ENCODE measurements at places on chromosomes 2 and 18.
A peak's percentile ranks its signal among the peaks of the same experiment; 100 is the strongest.

GRCh38 chr2:198312596-198313483 lies 508.4 kb downstream of the PLCL1 start:
- no peak for DNase-seq

DNA sequence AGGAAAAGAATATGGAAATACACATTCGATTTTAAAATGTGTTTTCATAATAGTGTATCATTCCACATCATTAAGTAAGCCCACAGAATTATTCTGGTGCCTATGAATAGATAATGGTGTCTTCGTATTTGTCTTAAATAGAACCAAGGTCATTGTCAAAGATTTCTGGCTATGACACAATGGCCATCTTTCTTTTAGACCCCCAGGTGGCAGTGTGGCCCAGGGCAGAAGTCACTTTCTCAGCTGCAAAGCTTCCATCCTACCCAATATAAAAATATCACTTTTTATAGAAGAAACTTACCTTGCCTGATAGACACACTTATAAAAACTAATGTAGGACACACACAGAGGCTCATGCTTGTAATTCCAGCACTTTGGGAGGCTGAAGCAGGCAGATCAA lies 57.5 kb downstream of the ZRANB3 start:
- peak; percentile 16 for DNase-seq

DNA sequence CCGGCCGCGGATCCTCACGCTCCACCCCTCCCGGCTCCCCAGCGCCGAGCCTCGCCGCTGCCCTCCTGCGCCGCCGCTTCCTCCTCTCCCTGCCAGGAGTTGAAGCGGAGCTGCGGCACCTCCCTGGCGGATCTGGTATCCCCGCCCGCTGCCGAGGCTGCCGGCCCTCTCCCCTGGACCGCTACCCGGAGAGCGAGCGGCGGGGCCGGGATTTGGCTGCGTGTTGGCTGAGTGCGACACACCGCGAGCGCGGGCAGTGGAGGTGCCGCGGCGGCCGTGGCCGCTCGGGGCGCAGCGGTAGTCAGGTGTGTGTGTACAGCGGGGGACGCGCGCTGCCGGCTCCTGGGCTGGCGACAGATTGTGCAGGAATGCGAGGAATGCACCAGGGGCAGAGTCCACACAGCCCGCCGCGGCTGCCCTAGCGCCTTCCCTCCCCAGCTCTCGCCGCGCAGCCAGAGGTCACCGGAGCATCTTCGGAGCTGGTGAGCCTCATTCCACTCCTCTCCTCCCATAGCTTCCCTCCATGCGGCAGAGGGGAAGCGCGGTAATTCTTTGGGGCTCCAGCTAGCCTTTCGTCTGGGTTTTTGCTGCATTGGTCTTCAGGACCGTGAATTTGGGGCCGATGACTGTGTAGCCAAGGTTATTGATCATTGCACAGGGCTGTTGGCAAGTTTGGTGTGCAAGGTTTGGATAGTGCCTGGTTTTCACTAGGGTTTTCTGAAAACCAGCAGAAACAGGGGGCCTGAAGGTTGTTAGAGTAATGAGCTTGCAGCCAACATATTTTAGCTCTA lies 1.3 kb downstream of the PKP4 start:
- DNase-seq: peak; percentile 41

- DNase-seq: no peak
These were observed 28.2 kb upstream of the PRLH start for GRCh38 chr2:237538001-237538720.

DNA sequence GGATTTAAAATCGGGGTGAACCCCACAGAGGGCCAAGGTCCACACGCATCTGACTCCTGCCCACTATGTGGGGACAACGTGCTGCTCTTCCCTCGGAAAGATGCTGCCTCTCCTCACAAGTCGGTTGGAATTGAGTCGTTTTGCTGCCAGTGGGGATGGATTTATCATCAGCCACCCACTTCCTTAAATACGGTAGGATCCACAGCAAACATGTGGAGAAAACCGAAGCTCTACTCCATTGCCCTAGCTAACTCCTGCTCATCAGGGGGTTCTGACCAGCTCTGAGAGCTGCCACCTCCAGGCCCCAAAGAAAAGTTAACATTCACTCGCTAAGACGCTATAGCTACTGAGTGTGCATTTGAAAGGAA lies 80.9 kb downstream of the CHRNA1 start:
- DNase-seq: peak; percentile 27

DNA sequence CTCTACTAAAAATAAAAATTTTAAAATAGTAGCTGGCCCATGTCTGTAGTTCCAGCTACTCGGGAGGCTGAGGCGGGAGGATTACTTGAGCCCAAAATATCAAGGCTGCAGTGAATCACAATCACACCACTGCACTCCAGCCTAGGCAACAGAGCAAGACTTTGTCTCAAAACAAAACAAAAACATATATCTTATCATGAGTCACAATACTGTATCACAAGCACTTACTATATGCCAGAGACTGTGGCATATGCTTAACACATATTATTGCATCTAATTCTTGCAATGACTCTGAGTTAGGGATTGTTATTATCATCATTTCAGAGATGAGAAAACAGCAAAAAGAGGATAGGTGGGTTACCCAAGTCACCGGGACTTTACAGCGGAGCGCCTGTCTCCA lies 29.5 kb upstream of the TMEM37 start:
- DNase-seq: no peak

GRCh38 chr18:79883461-79884293 lies 67.8 kb downstream of the SLC66A2 start:
- DNase-seq: no peak

GRCh38 chr18:59056706-59057492 lies 82.8 kb upstream of the SEC11C start:
- DNase-seq: peak; percentile 59

GRCh38 chr18:63161761-63162195 lies 157.8 kb downstream of the BCL2 start:
- DNase-seq: peak; percentile 97

DNA sequence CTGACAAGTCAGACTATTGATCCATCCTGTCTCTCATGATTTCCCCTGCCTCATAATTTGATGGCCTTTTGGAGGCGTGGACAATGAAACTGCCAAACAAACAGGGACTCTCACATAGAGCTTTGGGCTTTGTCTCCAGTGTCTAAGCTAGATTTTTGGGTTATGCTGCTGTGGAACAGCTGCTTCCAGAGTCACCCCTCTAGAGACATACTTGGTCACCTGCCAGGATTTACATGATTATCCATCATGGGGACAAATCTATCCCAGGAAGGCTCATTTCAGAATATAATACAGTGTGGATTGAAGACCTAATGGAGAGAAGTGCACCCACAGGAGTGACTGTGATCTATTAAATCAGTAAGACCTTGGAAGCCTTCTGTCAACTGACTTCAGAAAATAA lies 159.6 kb downstream of the SLC8A1 start:
- DNase-seq: no peak

DNA sequence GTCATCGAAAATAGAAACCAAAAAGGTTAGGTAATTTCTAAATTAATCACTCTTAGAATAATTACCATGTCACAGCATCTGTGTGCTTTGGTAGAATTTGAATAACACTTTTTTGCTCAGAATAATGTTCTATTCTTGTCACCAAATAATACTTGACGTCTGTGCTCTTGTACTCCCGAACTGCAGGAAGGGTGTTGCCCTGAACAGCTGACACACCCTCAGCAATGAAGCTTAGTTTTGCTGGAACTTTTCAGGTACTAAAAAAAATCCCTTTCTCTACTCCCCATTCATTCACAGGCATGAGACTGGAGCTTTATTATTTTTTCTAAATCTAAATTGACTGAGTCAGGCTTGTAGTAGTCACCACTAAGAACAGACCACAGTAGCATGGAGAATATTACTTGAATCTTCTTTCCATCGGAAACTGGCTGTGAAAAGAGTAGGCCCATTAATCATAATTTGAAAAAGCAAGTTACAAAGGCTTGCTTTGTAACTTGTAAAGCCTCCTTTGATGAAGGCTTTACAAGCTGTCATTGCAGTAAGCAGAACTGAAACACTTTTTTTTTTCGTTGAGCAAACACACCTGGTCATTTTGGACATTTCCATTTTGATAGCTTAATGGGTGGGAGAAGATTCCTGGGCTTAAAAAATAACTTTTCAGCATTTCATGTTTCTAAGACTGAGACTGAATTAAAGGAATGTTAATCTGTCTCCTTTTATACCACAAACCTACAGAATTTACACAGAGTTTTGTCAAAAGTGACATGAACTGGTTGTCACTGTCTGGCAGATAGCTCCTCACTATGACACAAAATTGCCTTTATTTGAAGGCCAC lies 70.3 kb upstream of the PELI1 start:
- DNase-seq: no peak

- DNase-seq: peak; percentile 53
These were observed 4.2 kb upstream of the SP100 start for GRCh38 chr2:230411570-230412370.

- no peak for DNase-seq
These were observed 670.0 kb upstream of the CDH2 start for GRCh38 chr18:28846958-28847357.

DNA sequence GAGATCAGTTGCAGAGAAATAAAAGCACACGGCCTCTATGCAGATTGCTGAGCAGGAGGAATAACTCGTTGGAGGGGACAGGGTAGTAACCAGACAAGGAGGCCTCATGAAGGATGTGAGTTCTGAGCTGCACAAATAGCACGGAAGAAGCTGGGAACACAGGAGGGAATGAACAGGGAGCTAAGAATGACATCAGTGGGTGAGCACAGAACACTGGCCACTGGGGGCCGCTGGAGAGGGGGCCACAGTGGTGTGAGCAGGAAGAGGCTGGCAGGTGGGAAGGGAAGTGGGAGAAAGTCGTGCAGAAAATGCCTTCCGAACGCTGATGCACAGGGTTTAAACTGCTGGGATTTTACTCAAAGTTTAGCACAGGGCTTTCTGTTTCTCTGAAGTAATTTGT lies 61.0 kb downstream of the ZAP70 start:
- DNase-seq: peak; percentile 12

- no peak for DNase-seq
These were observed 41.0 kb upstream of the ZFP36L2 start for GRCh38 chr2:43267381-43267780.

- DNase-seq: no peak
These were observed 247.9 kb upstream of the SYT4 start for GRCh38 chr18:43525169-43525568.

DNA sequence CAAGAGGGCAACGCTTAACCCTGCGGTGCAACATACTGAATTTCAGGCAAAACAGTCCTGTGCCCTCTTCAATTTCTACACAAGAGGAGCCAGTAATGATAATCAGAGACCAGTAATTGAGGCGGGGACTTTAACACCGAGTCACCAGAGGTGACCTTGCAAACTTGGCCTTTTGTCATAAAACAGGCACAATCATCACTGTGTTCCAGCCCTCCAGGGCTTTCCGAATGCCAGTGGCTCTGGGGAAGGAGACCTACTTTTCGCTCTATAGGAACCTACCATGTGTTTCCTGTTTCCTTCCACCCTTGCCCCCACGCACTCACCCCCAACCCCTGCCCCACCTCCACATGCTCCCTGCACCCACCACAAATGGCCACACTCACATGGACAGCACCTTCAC lies 47.2 kb upstream of the LOXHD1 start:
- DNase-seq: no peak

DNA sequence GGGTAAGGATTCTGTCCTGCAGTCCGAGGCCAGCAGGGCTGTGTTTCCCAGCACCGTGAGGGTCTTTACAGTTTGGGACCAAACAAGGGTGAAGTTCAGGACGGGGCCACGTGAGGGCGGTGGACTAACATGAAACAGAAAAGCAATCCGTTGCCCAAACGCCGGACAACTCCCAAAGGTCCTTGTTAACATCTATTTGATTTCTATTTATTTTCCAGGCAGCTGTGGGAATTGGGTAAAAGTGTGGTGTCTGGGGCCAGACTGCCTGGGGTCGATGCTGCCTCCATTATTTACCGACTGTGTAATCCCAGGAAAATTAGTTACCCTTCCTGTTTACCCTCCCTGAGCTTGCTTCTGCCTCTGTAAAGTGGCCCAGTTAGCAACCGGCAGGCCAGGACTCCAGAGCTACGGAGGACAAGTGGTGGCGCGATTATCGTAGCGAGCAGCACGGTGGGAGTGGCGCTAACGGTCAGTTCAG lies 66.3 kb upstream of the TCF7L1 start:
- peak; percentile 80 for DNase-seq

- DNase-seq: no peak
These were observed 1.8 kb upstream of the TBR1 start for GRCh38 chr2:161414042-161415033.

- DNase-seq: no peak
These were observed 58.6 kb downstream of the GALNT14 start for GRCh38 chr2:31079665-31080064.

DNA sequence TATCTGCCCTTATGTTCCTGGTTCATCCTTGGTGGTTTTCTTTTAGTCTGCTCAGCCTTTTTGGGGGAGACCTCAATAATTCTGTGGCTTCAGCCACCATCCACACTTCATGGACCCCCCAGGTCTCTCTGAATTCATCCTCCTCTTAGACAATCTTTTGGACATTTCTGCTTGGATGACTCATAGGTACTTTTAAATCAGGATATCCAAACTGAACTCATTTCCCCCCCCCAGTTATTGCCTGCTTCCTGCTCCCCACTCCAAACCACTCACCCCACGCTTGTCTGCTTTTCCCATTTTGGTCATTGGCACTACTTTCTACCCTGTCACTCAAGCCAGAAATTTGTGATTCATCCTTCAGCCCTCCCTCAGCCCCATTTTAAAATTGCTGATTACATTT lies 78.5 kb downstream of the TANC1 start:
- peak; percentile 62 for DNase-seq

DNA sequence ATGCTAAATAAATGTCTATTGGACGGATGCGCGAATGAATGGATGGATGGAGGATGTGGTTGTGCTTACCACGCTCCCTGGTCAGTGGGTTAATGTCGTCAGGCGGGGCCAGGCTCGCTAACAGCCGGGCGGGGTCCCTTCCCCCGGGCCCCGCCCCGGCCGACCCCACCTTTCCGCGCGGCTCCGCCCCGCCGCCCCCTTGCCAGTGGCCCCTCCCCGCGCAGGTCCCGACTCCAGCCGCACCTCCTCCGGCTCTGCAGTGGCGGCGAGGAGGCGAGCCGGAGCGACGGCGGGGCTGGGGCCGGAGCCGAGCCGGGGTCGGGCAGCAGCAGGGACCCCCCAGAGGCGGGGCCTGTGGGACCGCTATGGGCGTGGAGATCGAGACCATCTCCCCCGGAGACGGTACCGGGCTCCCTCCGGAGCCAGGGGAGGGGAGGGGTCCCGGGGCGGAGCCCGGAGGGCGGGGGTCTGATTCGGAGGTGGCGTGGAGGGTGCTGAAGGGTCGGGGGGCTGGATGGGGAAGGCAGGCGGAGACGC lies at the start of gene FKBP1B:
Gene FKBP1B (plus strand): TSS at position 257 of the 537 bp plus-strand sequence. CDS start 109 bp downstream, at position 366.
- DNase-seq: peak; percentile 30
